Tibial nerve (tissue), 4 donors: ENCODE measurements at places on chromosomes 1 and 21.
A peak's percentile ranks its signal among the peaks of the same experiment; 100 is the strongest.

GRCh38 chr1:22470227-22470626 lies 18.6 kb downstream of the ZBTB40 start:
- peaks cover 41% of the 10 kb centered on the region for H3K4me1 ChIP-seq
- H3K27ac ChIP-seq = no peak overlapping the region
- no peak for DNase-seq
- no peaks in the 10 kb centered on the region for H3K27me3 ChIP-seq
- peaks cover 7% of the 10 kb centered on the region for H3K36me3 ChIP-seq
- H3K4me3 ChIP-seq = no peak overlapping the region

- no peaks in the 10 kb centered on the region for H3K36me3 ChIP-seq
- no peak overlapping the region for H3K4me3 ChIP-seq
- H3K27ac ChIP-seq = no peak overlapping the region
- H3K4me1 ChIP-seq = no peaks in the 10 kb centered on the region
- DNase-seq = no peak
Observed at GRCh38 chr21:21559285-21560045, 561.3 kb downstream of the NCAM2 start.

GRCh38 chr1:19375631-19376400 lies 63.7 kb downstream of the SLC66A1 start:
- no peak overlapping the region for H3K27ac ChIP-seq
- H3K4me1 ChIP-seq = no peaks in the 10 kb centered on the region
- H3K27me3 ChIP-seq = no peaks in the 10 kb centered on the region

DNA sequence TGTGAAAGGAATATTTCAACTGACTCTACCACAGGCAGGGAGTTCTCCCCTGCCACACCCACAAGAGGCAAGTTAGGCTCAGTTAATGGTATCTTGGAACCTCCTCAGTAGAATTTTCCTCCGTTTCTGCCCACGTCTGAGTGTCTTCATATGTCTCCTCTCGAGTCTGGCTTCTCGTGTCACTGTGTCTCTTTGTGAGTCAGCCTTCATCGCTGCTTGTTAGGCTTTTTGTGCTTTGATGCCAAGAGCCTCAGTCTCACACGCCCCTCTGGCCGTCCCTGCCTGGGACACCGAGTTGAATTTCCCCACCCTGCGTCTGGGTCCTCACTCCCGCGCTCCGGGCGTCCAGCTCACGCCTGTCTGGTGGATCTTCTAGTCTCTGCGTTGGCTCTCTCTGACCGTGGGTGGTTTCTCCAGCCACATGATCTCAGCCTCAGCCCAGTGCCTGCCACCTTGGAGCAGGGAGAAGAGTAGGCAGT lies 125.7 kb upstream of the GADD45A start:
- no peaks in the 10 kb centered on the region for H3K36me3 ChIP-seq
- no peak overlapping the region for H3K27ac ChIP-seq
- DNase-seq = peak; percentile 25
- no peaks in the 10 kb centered on the region for H3K27me3 ChIP-seq

- H3K4me1 ChIP-seq = peaks cover 21% of the 10 kb centered on the region
- peaks cover 32% of the 10 kb centered on the region for H3K27me3 ChIP-seq
- H3K36me3 ChIP-seq = no peaks in the 10 kb centered on the region
- H3K27ac ChIP-seq = peak overlapping the region; percentile 92
- peak; percentile 55 for DNase-seq
- H3K4me3 ChIP-seq = peak overlapping the region; percentile 69
Observed at GRCh38 chr1:29122682-29123052, 1.0 kb downstream of the TMEM200B start.

DNA sequence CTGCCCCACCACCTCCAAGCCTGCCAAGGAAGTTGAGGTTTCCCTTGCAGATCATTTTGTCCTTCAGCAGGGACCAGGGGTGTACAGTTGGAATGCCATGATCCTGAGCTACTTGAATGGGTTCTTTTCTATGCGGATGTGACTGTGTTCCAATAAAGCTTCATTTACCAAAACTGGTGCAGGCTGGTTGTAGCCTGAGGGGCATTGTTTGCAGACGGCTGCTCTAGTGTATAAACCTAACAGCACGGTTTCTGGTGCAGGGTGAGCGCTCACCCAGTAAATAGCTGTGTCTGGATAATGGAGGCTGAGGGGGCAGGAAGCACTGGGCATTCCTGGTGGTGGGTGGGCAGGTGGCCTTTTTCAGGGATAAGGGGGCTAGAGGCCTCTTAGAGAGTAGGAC lies 72.7 kb upstream of the ACTL8 start:
- H3K27me3 ChIP-seq = no peaks in the 10 kb centered on the region
- peaks cover 47% of the 10 kb centered on the region for H3K36me3 ChIP-seq
- no peak overlapping the region for H3K4me3 ChIP-seq
- DNase-seq = no peak
- peak overlapping the region; percentile 52 for H3K27ac ChIP-seq

DNA sequence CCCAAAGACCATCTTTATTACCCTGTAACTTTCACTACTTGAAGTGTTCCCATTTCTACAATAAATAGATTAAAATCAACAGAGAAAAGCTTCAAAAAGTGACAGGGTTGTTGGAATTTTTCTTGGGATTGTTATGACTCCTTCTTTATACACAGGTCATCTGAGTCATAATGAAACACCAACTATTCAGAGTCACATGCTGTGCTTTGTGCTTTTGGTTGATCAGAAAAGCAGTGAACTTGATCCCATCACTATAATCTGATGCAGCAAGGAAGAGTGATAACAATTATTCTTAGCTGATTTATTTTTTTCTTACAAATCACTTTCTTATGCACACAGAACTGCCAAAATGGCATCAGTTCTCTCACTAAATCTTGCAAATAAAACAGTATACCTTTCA lies 422.9 kb downstream of the PTBP2 start:
- H3K4me1 ChIP-seq = no peaks in the 10 kb centered on the region
- H3K27ac ChIP-seq = no peak overlapping the region
- no peaks in the 10 kb centered on the region for H3K27me3 ChIP-seq
- no peak overlapping the region for H3K4me3 ChIP-seq

DNA sequence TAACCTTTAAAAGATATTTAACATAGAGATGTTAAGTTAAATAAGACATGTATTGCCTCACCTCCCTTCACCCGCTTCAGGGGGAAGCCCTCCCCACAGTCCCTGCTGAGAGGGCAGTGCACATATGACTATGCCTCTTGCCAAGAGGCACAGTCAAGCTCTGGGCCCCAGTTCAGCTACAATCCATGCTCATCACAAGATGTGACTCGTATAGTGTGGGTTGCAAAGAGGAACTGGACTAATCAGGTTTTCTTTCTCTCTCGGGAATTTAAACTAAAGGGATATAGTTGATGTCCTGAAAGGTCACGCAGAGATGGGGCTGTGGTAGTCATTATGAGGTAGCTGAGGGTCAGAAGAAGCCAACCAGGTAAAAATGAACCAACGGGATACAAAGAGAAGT lies 35.6 kb downstream of the LYST start:
- no peak overlapping the region for H3K27ac ChIP-seq
- DNase-seq = no peak
- H3K36me3 ChIP-seq = no peaks in the 10 kb centered on the region
- peaks cover 21% of the 10 kb centered on the region for H3K4me1 ChIP-seq
- no peak overlapping the region for H3K4me3 ChIP-seq

- DNase-seq = no peak
- no peaks in the 10 kb centered on the region for H3K4me1 ChIP-seq
- H3K27ac ChIP-seq = no peak overlapping the region
- H3K36me3 ChIP-seq = no peaks in the 10 kb centered on the region
Observed at GRCh38 chr1:210750468-210750867, 383.5 kb downstream of the KCNH1 start.

DNA sequence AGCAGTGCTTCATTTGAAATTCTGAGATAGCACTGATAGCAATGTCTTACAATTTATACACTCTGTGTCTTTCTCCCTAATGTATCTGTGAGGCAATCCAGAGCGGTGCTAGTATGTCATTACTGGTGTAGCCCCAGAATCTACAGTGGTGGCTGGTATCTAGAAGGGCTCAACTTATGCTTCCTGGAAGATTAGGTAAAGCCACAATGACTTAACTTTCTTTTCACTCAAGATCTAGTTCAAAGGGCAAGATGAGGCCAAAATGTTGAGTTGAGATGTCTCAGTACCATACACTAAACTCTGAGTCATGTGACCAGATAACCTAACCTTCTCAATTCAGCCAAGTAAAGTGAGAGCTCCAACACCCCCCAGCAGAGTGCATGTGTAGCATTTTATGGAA lies 77.5 kb downstream of the PAPPA2 start:
- no peaks in the 10 kb centered on the region for H3K27me3 ChIP-seq
- H3K36me3 ChIP-seq = no peaks in the 10 kb centered on the region
- no peak for DNase-seq
- H3K4me1 ChIP-seq = no peaks in the 10 kb centered on the region

DNA sequence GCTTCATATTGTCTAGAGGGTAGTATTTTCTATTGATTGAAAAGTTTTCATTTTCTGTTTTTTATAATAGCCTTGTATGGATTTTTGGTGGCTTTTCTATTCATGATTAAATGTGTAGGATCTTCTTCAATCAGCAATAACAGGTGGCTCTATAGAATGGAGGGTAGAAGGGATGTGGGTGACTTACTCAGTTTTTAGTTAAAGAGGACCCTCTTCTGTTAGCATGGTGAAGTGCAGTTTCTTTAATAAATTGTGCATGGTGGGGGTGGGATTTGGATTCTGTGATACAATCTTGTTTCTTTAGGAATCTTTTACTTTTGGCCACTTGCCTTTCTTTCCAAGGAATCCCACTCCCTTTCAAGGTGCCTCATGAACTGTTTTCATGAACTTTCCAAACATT lies 64.7 kb downstream of the SLC35A3 start:
- no peak overlapping the region for H3K4me3 ChIP-seq
- H3K27ac ChIP-seq = no peak overlapping the region
- no peaks in the 10 kb centered on the region for H3K36me3 ChIP-seq

- no peak overlapping the region for H3K4me3 ChIP-seq
- H3K27me3 ChIP-seq = no peaks in the 10 kb centered on the region
- no peaks in the 10 kb centered on the region for H3K4me1 ChIP-seq
- H3K36me3 ChIP-seq = no peaks in the 10 kb centered on the region
Observed at GRCh38 chr1:7425229-7425628, 345.9 kb upstream of the VAMP3 start.

- H3K4me1 ChIP-seq = no peaks in the 10 kb centered on the region
- H3K4me3 ChIP-seq = no peak overlapping the region
- no peaks in the 10 kb centered on the region for H3K36me3 ChIP-seq
- H3K27me3 ChIP-seq = no peaks in the 10 kb centered on the region
- DNase-seq = no peak
Observed at GRCh38 chr1:199979071-199979470, 48.4 kb upstream of the NR5A2 start.

- no peaks in the 10 kb centered on the region for H3K27me3 ChIP-seq
- no peak for DNase-seq
- H3K27ac ChIP-seq = no peak overlapping the region
Observed at GRCh38 chr1:6574025-6574620, 5.7 kb upstream of the ZBTB48 start.

DNA sequence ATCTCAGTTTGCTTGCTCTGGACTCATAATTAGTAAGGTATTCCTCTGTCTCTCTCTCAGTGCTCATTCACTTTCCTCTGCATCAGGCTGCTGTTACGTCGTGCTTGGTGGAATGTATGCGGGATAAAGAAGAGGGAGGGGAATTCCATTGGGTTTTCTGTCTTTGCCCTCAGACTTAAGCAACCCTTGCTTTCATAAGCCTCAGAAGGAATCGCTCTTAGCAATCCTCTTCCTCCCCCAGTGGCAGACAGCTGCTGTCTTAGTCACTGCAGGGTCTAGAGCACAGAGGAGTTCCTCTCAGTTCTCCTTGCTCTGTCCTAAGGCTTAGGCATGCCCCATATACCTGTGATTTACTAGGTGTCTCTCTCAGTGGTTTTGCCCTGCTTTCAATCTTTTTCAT lies 19.1 kb upstream of the NTMT2 start:
- no peak overlapping the region for H3K4me3 ChIP-seq
- H3K27ac ChIP-seq = no peak overlapping the region
- no peaks in the 10 kb centered on the region for H3K4me1 ChIP-seq
- no peak for DNase-seq
- no peaks in the 10 kb centered on the region for H3K27me3 ChIP-seq

DNA sequence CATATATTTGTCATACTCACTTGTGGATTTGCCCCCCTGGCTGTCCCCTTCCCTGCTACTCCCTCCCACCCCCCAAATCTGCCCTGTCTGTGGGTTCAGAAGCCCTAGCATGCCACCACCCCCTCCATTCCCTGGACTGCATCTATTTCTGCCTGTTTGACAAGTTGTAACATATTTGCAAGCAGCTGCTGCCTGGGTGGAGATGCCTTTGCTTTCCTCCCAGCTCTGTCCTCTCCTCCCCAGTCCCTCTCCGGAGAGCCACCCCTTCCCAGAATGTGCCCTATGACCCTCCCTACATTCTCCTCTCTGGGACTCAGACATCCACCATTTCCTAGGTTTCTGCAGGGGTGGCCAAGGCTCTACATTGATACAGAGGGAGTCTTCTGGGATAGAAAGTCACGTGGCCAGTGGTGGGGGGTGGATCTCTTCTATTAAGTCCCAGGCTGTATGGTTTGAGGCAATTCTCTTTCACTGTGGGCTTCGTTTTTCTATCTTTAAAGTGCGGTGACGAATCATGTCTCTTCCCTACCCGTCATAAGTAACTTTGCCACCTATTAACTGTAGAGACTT lies 6.0 kb upstream of the MYOG start:
- no peak overlapping the region for H3K27ac ChIP-seq
- no peaks in the 10 kb centered on the region for H3K27me3 ChIP-seq
- H3K4me3 ChIP-seq = no peak overlapping the region
- H3K4me1 ChIP-seq = no peaks in the 10 kb centered on the region
- DNase-seq = no peak

DNA sequence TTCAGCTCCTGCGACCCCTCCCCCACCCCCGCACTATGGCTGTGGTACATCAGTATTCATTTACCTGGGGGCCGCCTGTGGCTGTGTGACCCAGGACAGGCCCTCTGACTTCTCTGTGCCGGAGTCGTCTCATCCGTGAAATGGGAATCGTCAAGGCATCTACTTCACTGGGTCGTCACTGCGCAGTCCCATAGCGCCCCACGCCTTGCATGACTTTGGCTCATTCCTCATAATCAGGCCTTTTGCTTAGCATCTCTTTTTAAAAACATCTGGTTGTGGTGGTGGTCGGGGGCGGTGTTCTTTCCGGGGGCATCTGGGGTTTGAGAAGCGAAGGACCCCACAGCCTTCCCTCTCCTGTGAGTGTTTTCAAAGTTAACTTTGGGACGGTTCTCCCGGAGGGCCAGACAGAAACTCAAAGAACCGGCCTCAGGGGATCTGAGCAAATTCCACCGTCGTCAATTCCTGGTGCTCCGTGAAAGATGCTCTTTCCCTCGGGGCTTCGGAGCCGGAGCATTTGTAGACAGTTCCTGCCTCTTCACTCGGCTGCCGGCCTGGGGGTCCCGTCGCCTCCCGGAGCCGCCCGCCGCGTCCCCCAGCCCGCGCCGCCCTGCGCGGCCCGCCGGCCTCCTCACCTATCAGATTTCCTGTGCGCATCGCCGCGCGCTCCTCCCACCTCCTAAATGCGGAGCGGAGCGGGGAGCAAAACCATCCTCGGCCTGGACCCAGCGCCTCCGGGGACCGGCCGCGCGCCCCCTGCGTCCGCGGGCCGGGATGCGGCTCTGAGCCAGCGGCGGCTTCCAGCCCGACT lies at the start of gene B3GALT5:
Gene B3GALT5, plus strand, starts transcription at position 708 of the 808 bp plus-strand sequence. CDS start 47,620 bp downstream, outside the sequence.
- no peaks in the 10 kb centered on the region for H3K27me3 ChIP-seq
- no peak within 1 kb of the TSS for H3K4me3 ChIP-seq
- no peaks in the 10 kb centered on the region for H3K36me3 ChIP-seq
- no peak within 1 kb of the TSS for H3K27ac ChIP-seq
- H3K4me1 ChIP-seq = no peaks in the 10 kb centered on the region
